ENCODE measurements at places on chromosomes 3 and 15.

DNA sequence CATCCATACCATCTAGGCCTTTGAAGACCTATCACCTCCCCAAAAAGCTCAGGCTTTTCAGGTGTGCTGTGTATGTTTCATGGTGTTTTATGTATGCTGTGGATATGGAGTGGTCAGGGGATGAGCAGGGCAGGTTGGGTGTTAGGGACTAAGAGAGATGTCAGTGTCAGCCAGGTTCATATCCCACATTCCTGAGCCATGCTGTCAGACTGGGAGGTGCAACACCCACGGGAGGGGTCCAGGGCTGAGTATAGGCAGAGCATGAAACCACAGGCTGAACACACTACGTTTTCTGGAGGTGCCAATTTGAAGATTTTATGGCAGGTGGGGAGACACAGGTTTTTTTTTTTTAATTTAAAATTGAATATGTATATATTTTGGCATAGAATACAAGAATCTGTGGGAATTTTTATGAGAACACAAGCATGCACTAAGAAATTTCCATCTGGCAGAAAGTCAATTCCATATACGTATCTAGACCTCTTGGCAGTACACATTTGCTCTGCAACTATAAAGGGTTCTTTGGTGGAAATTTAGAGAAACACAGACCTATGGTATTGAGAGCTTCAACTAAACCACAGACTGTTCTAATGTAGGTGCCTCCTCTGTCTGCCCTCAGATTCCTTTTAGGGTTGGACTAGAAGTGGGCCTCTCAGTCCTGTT lies 101.9 kb upstream of the RNU6-1 start:
- DNase-seq, result no peak

DNA sequence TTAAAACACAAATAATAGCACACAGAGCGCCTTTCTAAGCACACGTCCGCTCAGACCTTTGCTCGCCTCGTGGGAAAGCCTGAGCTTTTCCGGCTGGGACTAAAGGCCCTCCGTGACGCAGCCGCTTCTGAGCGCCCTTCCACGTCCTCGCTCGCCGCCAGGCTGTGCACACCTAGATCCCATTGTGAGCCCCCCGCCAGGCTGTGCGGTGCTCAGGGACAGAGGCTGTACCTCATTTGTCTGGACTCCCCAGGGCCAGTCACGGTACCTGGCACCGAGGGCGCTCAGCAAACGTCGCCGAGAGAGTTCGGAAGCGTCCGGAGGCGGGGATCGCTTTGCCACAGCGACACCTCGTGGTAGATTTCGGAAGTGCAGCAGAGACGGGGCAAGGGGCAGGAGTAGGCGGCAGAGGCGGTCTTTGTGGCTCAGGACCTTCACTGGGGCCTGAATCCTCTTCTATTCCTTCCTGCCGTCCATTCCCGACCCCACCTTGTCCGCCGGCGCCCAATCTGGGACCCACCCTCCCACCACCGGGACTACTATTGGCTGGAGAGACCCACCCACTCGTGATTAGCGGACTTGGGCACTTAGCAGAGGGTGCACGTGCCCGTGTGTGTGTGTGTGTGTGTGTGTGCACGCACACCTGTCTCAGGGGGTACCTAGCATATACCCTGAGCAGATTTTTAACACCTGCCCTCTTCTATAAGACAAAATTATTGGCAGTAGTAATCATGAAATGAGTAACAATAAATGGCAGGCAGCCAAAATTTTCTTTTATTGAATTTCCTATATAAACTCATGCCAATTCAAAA lies 65.6 kb downstream of the RHCG start:
- DNase-seq, result peak; percentile 77

GRCh38 chr3:42486814-42487565 lies 15.5 kb upstream of the VIPR1 start:
- no peak for DNase-seq

DNA sequence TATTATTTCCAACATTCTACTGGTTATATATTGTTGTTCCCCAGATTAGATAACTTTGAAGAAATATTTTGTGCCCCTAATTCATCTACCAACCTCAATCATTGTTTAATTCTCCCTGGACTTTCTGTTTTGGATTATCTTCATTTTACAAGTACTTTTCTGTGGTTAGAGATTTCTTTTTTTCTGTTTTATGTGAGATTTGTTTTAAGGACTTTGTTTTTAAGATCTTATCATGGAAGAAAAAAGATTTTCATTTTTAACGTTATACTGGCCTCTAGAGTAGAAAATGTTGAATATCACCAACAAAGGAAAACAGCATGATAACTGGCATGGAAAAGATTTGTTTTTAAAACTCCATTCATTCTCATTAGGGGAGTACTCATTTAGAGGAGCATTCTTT lies 210.9 kb upstream of the KCNMB2 start:
- DNase-seq, result no peak

- no peak for DNase-seq
Measured at GRCh38 chr3:116302087-116302747, 143.1 kb downstream of the LSAMP start.

- DNase-seq, result no peak
Measured at GRCh38 chr3:194458131-194458530, 28.7 kb downstream of the ATP13A3 start.

- no peak for DNase-seq
Measured at GRCh38 chr3:112894258-112894657, 47.6 kb upstream of the CD200R1L start.
